Activated CD4-positive, alpha-beta T cell treated with anti-CD3 and anti-CD28 coated beads, Interleukin-10, Interleukin-2, amounts not matched to agents 100 ng/mL and 50 ng/mL, durations not matched to agents 16 hours and 8 hours (primary cell): ENCODE measurements at places on chromosomes 5 and 9.
A peak's percentile ranks its signal among the peaks of the same experiment; 100 is the strongest.

GRCh38 chr5:170631466-170632195, 127.8 kb downstream of the KCNIP1 start:
- no peak for DNase-seq

DNA sequence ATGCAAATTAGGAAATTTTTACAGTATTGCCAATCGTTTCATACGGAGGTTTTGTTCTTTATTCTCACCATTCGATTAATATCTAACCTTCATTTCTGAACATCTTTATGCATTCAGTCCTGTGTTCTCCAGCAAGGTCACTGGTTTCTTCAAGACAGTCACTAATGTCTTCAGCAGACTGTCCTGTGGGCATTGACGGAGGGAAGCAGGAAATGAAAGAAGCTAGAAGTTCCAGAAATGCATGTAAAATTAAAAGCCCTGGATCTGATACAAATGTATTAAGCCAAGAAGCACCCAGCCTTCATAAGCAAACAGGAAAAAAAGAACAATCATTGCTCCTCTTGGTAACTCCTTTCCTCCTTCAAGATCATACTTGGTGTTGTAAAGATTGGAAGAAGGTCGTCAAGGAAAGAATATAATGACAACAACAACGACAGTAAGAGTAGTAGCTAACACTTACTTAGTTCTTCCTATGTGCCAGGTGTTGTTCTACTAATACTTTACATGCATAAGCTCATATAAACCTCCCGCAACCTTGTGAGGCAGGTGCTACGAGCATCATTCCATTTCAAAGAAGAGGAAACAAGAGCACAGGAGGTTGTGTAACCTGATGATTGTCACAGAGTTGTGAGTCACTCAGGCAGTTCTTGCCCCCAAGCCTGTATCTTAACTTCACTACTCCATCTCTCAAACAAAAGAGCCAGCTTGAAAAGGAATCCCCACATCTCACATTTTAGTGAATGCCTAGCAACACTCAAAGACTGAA, 59.9 kb upstream of the CER1 start:
- no peak for DNase-seq

DNA sequence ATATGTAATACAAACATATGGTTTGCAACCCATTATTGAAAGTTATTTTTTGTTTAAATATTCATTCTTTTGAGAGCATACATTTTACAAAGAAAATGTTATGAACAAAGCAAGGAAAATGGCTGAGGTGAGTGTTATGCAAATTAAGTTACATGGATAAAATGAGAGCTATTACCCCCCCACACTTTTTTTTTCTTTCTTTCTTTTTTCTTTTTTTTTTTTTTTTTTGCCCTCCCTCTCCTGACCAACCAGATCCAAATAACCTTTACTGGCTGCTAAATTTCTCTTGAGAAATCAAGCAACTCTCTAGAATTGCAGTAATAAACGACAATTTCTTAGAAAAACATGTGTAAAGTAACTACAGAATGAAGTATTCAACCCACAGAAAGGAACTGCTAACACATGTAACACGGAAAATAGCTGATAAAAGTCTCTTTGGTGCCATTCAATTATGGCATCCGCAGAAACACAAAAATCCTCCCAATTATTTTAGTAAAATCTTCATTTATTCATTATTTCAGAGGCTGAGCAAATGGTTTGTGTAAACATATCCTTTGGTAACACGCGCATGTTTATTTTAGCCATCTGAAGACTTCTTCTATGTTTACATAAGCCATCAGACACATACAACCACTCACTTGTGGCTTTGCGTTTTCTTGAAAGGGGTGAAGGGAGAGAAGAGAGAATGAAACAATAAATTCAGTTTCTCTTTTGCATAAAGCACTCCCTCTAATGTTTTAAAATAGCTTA, 216.1 kb downstream of the NFIB start:
- no peak for DNase-seq

GRCh38 chr5:95284572-95285408, at the start of gene MCTP1:
Gene MCTP1 (minus strand): TSS chr5:95285094.
- DNase-seq, result peak; percentile 5

DNA sequence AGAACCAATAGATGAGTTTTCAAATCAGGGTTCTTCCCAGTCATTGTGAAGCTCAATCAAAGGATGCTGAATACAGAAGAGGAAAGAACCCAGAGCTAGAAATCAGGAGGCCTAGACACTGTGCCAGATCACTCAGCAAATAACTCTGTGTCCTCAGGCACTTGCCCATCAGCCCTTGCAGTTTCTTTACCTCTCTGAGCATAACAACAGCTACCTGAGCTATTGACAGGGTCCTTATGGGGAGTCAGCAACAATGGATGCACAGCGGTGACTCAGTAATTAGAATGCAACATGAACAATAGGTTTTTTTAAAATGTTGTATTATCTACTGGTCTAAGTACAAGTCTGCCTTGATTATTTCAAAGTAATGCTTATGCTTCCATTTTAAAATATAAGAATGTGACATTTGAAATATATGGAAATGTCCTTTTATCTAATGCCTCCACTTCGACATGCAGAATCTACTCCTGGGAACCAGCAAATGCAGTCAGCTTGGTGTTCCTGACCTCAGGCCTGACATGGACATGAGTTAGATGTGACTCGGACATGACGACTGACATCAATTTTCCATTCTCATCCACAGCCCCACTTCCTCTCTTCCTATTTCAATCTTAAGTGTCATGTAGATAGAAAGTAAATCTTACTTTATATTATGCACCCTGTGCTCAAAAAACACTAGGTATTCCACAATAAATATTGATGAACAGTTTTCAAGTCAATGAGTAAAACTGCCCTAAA, 155.0 kb downstream of the TLE1 start:
- no peak for DNase-seq

- DNase-seq, result no peak
Observed at GRCh38 chr5:132257131-132258101, at the start of gene PDLIM4. Gene PDLIM4 (plus strand): TSS chr5:132257696. CDS start chr5:132257735, 39 bp downstream.

DNA sequence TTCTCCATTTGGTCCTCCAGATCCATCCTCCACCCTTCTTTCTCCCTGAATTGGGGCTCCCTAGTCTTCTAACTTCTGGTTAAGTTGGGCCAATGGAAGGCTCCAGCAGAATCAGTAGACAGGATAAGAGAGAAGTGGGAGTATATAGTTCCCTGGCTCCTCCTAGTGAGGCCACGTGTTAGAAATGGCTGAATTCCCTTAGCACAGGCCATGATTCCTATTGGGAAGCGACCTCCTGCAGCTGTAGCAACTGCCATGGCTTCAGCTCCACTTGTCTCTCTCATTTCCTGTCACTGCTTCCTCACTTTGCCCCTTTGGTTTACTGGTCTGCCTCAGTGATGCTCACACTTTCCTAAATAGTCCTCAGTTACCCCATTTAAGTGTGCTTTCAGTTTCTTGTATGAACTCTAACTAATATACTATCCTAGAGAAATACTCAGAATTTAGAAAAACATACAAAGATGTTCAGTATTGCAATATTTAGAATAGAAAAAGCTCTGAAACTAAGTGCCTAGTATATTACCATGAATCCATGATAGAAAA, 104.8 kb upstream of the SMARCA2 start:
- no peak for DNase-seq

DNA sequence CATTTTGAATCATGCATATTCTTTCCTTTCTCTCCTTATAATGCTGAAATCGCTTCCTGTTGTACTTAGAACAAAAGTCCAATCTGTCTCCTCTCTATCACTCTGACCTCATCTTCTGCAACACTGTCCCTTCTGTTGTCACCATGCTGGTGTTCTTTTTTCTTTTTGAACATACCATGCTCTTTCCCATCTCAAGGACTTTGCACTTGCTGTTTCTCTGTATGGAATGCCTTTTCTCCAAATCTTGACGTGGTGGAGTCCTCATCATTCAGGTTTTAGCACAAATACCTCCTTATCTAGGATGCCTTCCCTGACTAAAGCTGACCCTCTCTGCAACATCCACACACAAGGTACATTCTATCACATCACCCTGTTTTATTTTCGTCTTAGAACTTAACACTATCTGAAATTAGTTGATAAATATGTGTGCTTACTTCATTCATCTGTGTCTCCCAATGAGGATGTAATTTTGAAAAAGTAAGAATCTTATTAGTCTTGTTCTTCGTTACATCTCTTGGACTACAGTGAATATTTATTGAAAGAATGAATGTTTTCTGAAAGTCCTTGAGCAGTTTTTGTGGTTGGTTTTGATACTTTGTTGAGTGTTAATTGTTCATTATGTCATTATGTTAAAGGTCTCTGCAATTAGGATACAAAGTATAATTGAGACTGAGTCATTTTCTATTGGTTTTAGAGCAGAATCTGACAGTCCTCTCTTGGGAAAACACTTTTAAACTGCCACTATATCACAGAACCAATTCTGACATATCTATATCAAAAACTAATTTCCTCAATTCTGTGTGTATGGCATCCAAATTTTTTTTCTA, 145.3 kb upstream of the RASA1 start:
- DNase-seq, result peak; percentile 53

DNA sequence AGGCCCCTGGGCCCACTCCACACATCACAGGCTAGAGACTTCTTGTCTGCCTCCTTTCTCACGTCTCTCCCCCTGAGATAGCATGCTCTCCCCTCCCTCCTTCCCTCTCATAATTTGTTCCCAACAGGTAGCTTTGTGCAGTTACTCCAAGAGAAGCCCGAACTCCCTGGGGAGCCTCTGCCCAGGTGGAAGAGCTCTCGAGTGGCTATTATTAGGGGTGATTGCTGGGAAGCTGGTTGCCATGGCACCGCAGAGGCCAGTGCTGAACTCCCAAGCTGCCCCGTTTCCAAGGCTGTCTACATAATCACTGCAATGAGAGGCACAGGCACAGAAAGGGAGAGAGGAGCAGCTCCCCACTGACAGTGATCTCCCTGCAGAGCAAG, 104.7 kb upstream of the GPR151 start:
- DNase-seq, result no peak

- no peak for DNase-seq
Observed at GRCh38 chr5:82813861-82814260, 263.3 kb downstream of the TMEM167A start.

DNA sequence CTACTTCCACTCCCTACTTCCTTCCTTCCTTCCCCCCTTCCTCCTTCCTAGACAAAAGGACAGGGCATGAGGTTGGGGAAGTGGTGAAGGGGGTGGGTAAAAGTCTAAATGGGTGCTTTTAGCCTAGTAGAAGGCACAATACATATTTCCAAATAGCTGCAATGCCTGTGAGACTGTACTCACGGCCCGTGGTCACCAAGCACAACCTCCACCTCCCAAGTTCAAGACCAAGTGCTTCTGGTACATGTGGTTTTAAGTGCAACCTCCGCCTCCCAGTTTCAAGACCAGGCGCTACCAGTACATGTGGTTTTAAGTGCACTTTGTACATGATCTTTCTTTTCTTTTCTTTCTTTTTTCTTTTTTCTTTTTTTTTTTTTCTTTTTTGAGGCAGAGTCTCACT, 14.5 kb upstream of the NTNG2 start:
- DNase-seq, result peak; percentile 53

DNA sequence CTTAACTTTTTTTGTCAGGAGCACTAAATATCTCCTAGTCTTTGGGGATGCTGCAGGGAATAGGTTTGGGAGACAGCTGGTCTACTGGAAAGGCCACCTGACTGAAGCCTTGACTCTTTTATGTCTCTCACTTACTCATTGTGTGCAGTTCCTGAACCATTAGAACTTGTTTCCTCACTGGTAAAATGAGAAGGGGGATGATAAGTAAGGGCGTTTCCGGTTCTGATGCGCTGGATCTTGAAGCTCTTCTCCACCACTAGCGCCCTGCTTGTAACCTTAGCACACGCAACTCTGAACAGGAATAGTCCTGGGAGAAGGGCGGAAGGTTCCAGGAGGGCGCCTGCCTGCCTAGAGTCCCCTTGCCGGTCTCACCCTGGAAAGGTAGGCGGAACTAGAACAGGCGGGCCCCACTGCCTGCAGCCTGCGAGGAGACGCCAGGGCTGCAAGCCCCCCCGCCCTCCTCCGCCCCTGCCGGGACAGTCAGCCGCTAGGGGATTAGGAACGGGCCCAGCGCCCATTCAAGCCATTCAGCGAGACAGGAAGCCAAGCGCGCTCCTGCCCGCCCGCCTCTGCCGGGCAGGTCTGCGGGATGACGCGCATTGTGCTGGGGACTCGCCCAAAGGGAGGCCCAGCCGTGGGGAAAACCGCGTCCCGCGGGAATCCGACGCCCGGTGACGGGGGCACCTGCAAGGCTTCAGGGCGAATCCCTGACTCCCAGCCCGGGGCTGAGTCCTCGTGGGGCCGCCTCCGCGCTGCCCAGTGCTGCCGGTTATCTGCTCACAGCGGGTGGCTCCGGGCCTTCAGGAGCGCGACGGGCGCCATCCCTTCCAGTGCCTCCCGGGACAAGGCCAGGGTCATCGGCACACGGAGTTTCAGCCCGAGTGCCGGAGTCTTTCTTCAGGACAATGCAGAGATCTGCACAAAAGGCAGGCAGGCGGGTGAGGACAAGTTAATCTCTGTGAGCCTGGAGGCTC, 44.0 kb upstream of the XPA start:
- DNase-seq, result peak; percentile 9

GRCh38 chr5:74095871-74096270, 469.9 kb downstream of the ARHGEF28 start:
- no peak for DNase-seq
